ENCODE measurements at places on chromosomes 2 and 18.

- DNase-seq: peak; percentile 86
Observed at GRCh38 chr2:172098650-172099471, 3.8 kb downstream of the DLX2 start.

DNA sequence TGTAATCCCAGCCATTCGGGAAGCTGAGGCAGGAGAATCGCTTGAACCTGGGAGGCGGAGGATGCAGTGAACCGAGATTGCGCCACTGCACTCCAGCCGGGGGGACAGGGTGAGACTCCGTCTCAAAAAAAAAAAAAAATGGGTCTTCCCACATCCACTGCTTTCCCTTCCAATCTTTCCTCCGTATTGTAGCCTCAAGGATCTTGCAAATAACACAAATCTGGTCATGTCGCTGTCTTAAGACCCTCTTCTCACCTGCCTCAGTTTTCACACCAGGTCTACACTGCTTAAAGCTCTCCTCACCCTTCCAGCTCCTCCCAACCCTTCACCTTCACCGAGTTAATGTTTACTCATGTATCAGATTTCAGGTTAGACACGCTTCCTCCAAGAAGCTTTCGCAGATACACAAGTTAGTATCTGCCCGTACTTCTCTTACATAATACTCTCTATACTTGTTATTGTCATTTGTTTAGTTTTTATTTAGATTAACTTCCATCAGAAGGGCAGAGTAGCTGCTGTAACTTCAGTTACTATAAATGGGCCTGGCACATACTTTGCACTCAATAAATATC lies 1.5 kb downstream of the IER3IP1 start:
- no peak for DNase-seq

DNA sequence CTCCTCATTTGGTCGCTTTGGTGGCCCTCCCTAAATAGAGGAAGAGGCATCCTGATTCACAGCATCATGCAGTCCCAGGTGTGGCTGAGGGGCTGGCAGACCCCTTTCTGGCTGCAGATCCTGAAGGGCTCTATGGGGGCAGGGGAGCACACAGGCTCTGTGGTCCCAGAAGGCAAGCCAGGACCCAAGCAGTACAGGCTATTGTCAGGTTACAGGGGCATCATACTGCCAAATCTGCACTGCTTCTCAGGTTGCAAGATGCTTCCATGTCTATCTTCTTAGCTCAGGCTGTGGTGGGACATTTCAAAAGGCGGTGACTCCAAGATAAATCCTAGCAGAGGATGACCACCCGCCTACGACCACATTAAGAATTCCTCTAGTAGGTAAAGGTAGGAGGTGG lies 54.3 kb downstream of the TTC32 start:
- DNase-seq: no peak

DNA sequence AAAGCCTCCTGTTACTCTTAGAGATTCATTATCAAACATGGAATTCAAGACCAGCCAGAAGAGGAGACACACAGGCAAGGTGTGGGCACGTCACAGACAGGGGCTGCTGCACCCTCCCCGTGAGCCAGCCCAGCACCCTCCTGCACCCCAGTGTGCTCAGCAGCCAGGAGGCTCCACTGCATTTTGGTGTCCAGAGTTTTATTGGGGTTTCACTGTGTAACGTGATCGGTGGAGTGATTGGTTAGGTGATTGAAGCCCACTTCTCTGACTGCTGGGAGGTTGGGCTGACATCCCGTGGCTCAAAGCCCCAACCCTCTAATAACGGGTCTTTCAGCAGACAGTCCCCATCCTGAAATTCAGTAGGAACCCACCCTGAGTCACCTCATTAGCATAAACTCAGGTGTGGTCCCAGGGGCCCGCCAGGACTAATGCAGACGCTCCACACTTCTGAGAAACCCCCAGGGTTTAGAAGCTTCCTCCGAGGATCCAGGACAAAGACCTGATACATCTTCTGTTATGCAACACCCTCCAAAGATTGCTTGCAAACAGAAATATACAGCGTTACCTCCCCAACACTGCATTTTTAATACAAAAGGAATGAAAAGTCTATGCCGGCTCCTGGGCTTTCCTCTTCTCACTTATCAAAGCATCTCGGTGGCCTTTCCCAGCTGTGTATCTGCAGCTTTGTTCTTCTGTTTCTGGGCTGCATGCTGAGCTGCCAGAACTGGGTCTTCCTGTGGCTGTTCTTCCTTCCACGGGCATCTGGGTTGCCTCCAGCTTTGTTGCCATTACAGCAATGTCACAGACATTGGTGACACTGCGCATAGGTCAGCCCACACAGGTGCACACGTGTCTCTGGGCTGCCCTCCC lies 43.7 kb upstream of the SNED1 start:
- no peak for DNase-seq

- no peak for DNase-seq
Observed at GRCh38 chr2:129439406-129440302, 539.8 kb upstream of the RAB6C start.

- no peak for DNase-seq
Observed at GRCh38 chr2:26989156-26989555, 18.7 kb downstream of the MAPRE3 start.

DNA sequence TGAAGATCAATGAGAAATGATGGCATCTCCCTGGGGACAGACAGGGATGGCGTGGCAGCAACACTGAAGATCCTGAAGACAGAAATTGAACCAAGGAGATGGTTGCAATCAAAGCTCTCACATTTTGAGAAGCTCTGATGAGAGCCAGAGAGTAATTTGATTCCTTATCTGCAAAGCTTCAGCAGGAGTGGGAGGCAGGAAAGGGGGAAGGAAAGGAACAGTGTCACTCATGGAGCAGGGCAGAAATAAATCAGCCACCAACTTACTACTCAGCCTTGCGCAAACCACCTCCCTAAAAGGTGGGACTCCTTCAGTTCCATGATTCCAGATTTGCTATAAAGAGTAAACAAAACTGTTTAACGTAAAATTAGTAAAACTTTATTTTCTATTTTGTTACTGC lies 119.2 kb downstream of the CACNB4 start:
- DNase-seq: peak; percentile 6

DNA sequence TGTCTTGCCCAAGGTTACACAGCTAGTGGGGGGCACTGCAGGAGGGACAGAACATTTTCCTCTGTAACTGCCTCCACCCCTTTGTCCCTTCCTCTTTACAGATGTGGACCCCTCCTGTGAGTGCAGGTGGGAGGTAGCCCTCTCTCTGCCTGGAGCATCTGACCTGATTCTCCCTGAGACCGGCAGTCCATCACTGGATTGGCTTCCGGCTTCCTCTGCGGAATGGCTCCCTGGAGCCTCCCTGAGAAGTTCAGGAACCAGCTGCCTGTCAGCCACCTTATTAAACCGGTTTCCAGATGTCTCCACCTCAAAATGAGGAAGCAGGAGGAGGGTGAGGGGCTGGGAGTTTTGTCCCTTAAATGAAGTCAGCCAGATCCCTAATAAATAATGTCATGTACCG lies 67.3 kb upstream of the TNP1 start:
- DNase-seq: no peak
